ENCODE measurements at places on chromosomes 7 and 10.

GRCh38 chr10:52609626-52610240, 162.9 kb downstream of the MBL2 start:
- no peak for DNase-seq

DNA sequence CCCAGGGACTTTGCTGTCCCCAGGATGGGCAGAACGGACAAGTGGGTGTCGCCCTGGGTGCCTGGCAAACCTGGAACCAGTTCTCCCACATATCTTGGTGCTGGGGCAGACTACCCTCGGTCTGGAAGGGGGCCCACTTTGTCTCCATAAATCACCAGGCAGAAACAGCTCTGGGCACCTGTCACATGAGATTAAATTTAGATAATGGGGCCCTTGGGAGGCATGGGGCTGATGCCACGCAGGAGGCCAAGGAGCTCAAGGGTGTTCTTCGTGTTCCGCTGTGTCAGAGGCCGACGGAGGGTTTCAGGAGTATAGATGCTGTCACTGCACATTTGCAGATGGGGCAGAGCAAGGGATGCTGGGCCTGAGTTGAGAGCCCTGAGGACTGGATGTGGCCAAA, 72.7 kb downstream of the TMEM130 start:
- DNase-seq = no peak

DNA sequence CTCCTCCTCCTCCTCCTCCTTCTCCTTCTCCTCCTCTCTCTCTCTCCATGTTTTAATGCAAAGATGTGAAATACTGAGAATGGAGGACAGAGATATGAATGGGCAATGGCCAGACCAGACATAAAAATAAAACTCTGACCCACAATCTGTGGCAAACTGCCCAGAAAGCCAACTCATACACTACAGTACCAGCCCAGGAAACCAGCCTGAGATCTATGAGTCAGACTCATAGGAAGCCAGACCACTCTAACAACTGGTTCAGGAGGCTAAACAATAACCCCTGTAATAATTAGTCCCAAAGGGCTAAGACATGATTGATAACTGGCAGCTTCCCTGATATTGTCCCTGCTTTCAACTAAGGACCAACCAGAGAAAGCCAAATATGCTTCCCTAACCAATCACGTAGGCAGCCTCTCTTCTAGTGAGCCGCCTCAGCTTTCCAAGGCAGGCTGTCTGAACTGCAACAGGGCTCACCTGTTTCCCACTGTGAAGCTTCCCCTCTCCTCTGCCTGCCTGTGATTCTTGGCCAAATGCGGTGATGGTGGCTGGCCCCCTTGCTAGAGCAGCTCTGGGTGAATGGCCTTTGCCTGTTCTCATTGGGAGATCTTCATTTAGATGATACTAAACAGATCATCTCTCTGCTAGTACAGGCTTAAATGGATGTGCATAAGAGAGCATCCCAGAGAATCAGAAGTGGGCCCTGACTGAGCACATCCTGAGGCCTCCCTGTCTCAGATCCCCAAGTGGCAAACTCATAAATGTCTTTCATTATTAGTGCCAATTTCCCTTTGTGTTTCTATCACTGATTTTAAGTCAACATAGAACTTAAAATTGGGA, 817.6 kb downstream of the TNS3 start:
- no peak for DNase-seq

GRCh38 chr7:12281038-12281437, 69.9 kb downstream of the TMEM106B start:
- no peak for DNase-seq

GRCh38 chr7:138015096-138015495, 13.2 kb upstream of the CREB3L2 start:
- no peak for DNase-seq

DNA sequence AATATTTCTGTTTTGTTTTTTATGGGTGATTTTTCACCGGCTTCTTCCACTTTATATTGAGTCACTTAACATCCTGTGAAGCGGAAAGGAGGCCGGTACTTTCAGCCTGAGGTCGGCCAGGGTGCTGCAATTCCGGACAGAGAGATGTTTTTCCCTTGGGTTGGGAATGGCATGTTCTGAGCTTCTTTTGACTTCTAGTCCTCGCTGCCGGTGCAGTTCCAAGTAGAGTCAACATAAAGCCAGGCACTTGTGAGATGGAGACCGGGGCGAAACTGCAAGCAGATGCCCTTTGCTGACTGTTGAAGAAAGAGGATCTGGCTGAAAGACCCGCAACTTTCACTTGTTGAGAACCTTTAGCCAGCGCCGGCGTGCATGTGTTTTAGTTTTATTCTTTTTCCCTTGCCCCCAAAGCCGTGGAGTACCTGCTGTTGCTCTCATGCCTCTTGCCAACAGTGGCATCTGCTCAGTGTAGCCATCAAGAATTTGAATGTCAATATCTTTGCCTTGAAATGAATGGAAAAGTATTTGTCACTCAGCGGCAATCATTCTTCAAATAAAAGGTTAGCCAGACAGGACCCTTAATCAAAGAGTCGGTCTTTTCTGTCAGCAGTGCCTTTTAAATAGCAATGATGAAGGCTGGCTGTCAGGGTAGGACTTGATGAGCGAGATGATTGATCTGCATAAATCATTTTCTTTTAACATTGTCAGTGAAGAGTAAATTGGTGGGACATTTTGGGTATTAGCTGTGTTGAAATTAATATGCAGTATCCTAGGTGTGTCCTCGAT, 351.2 kb downstream of the LRMDA start:
- no peak for DNase-seq

GRCh38 chr7:85890244-85890811, 703.5 kb upstream of the SEMA3D start:
- DNase-seq = no peak

DNA sequence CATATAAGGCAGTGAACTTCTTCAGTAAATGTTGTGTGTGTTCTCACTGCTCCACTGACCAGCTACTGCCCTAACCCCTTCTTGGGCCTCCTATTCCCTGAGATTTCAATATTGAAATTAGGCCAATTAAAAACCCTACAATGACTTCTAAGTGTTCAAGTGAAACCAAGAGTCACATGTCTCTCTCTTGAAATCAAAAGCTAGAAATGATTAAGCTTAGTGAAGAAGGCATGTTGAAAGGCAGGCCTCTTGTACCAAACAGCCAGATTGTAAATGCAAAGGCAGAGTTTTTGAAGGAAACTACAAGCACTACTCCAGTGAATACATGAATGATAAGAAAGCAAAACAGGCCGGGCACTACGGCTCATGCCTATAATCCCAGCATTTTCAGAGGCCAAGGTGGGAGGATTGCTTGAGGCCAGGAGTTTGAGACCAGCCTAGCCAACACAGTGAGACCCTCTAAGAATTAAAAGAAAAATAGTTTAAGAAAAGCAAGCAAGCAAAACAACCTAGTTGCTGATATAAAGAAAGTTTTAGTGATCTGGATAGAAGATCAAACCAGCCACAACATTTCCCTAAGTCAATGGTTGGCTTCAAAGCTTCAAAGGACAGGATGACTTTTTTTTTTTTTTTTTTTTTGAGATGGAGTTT, 22.3 kb downstream of the BRAF start:
- no peak for DNase-seq

DNA sequence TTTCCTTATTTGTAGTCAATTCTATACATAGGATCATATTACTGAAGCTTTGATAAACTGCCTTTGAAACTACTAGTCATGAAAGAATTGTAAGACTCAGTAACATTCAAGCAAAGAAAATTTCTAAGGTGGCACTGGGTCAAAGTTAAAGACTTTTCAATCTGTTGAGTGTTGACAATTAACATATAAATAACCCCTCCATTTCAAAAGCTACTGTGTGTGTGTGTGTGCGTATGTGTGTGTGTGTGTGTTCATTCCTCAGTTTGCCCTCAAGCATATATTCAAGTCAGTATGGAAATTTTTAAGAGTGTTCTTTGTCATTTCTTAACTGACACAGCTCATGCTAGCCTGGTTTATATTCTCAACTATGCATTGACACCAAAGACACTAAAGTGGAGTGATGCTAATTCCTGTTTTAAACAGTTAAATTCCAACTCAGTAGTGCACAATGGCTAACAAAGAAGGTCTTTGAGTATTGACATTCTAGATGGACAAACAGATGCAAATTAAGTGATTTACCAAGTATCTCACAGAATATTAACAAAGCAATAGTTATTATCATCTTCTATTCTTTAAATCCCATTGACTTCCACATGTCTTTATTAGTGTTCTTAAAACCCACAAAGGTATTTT, 314.8 kb upstream of the GRM3 start:
- DNase-seq = no peak

- DNase-seq = no peak
Observed at GRCh38 chr10:113576852-113577251, 24.0 kb downstream of the HABP2 start.

DNA sequence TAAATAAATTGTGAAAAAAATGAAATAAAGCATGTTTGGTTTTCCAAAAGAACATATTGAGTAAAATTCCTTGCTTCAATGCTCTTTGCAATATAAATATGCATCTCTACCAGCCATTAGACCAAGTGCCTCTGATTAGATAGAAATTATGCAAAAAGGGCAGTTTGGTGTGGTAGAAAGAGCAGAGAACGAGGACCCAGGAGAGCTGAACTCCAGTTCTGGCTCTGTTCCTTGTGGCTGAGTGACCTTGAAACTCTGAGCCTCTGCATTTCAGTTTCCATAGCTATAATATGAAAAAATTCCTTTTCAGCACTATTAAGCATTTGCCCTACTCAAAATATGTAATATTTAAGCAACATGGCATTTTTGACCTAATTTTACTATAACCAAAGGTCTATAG, 36.5 kb downstream of the COL1A2 start:
- DNase-seq = no peak

- DNase-seq = no peak
Observed at GRCh38 chr10:72277996-72278667, 4.4 kb downstream of the DDIT4 start.

DNA sequence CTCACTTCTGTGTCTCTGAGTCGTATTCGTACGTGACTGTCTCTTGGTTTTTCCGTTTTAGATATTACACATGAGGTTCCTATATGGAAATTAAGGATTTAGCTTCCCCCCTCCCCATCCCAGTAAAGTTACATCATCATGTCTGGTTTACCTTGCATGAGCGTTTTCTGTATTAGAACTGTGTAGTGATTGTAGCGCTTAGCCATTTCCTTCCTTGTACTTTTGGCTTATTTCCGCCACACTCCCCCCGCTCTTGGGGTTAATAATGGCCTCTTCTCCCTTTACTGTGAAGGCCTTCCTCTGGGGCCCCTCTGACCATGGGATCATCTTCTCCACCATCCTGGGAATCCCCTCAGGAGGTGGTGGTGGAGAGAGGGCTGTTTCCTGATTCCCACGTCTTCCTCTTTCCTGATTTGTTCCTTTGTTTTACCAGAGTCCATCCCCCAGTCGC, 27.2 kb upstream of the AP5Z1 start:
- DNase-seq = no peak

- DNase-seq = no peak
Observed at GRCh38 chr7:130384841-130385599, 4.7 kb downstream of the CPA1 start.

DNA sequence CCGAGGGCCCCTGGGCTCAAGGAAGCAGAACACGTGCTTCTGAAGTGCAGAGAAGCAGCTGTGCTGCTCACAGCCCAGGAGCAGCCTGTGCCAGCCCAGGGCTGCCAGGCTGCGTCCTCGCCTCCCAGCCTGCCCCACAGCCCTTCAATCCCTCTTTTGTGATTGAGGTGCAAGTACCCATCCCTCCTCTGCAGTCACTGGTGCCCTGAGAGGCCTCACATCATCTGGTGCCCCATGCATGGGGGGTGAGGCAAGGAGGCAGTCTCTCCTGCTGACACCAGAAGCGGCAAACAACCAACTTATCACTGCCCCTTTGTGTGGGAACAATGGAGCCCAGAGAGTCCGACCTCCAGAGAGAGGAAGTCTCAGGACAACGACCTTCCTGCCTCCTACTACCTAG, 49.8 kb upstream of the FGFR2 start:
- no peak for DNase-seq

- DNase-seq = no peak
Observed at GRCh38 chr10:86753638-86754434, 2.6 kb upstream of the BMPR1A start.

DNA sequence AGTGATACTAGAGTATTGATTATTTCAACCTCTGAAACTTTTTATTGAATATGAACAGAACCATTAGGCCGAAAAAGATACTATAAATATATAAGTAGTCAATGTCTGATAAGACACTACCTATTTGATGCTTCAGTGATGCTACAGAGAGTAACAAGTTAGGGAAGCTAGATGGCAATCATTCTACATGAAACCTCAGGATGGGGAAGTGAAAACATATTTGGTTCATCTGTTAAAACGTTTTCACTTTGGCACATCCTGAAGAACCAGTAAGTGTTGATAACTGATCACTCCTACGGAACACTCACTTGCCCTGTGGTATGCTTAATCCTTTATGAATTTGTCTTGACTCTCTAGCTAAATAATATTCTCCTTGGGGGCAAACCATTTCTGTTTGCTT, 1064.9 kb downstream of the NXPH1 start:
- no peak for DNase-seq

GRCh38 chr10:45505311-45505710, 131.3 kb downstream of the ALOX5 start:
- no peak for DNase-seq

- DNase-seq = no peak
Observed at GRCh38 chr7:50595491-50596102, 30.4 kb upstream of the DDC start.

- no peak for DNase-seq
Observed at GRCh38 chr10:78442836-78443550, 409.3 kb downstream of the RPS24 start.

DNA sequence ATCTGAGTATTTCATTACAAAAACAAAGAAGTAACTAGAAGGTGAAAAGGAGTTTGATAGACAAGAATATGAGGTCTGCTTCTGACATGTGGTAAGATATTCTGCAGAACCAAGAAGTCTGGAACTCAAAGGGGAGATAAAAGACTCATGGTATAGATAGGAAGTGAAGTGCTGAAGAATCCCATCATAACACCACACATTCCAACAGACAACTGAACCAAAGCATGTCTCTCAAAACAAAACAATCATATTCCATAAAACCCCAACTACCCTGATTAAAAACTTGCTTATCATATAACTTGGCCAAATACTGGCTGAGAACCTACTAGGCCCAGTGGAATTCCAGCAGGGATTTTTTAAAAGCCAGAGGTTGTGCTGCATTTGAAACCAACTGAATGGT, 178.7 kb downstream of the JAZF1 start:
- DNase-seq = no peak

GRCh38 chr7:75662579-75663301, 76.0 kb downstream of the HIP1 start:
- no peak for DNase-seq

GRCh38 chr10:28631896-28632583, 45.3 kb upstream of the BAMBI start:
- no peak for DNase-seq

- DNase-seq = no peak
Observed at GRCh38 chr10:12401466-12401865, 52.1 kb downstream of the CAMK1D start.

DNA sequence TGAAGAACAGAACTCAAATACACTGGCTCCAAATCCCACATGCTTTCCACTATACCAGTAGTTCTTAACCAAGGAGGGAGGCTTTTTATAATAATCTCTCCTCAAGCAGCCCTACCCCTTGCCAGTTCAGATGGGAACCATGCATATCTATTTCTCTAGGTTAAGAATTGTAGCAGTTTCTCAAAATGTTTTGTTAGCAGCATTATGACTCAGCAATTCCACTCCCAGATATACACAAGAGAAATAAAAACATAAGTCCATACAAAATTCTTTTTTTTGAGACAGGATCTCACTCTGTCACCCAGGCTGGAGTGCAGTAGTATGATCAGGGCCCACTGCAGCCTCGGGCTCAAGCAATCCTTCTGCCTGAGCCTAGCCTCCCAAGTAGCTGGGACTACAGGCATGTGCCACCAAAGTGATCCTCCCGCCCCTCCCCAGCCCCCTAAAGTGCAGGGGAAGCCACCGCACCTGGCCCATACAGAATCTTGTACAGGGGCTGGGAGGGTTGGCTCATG, 18.1 kb downstream of the YWHAG start:
- no peak for DNase-seq

Measured in stimulated activated CD8-positive, alpha-beta memory T cell treated with anti-CD3 and anti-CD28 coated beads, Interleukin-2, amount 100 ng/mL, for 48 hours (primary cell).